ENCODE measurements at places on chromosomes 2 and 18. TPM values are rescaled to one million over a fixed set of nuclear protein-coding genes. Genes with fewer than 3 reads are reported as not detected.

The UNC50 gene
- total RNA-seq: 41.3 TPM

The C2orf42 gene
- 36.6 TPM for total RNA-seq

The COPS7B gene
- total RNA-seq: 57.7 TPM

The CDH19 gene
- total RNA-seq: not detected

The SLC11A1 gene
- total RNA-seq: 1.2 TPM

The MC4R gene
- not detected for total RNA-seq
